ENCODE measurements at places on chromosomes 3 and 15.

- no peak for DNase-seq
These were observed 84.6 kb upstream of the PFN2 start for GRCh38 chr3:150055332-150055731.

DNA sequence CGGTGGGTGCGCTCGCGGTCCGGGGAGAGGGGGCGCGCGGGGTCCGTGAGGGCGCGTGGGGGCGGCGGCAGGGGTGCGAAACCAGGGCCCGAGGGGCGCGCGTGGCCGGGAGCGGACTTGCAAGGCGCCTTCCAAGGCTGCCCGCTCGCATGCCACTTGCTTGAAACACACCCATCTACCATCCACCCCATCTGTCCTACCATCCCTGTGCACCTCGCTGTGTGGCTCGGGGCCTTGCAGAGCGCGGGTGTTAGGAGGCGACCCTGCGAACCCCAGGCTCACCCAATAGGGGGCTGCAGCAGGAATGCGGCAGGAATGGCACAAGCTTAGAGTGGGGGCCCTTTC is 240 bp downstream of the CFAP100 start:
- no peak for DNase-seq

- DNase-seq, result no peak
These were observed 114.5 kb downstream of the HERC1 start for GRCh38 chr15:63719281-63719680.

DNA sequence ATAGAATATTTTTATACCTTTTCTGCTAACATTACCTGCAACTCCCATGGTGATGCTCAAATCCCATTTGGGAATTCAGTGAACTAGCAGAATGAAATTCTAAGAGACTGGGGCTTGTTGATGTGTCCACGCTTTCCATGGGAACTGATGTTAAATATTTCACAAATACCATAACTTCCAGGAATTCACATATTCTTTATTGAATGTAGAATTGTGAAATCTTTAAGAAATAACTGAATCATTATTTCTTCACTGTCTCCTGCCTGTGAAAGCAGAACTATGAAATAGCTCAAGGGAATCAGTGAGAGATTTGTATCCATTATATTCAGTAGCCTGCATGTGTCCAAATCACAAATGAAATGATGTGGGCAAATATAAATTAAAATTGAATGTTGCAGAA is 130.8 kb downstream of the SERPINI1 start:
- DNase-seq, result no peak

DNA sequence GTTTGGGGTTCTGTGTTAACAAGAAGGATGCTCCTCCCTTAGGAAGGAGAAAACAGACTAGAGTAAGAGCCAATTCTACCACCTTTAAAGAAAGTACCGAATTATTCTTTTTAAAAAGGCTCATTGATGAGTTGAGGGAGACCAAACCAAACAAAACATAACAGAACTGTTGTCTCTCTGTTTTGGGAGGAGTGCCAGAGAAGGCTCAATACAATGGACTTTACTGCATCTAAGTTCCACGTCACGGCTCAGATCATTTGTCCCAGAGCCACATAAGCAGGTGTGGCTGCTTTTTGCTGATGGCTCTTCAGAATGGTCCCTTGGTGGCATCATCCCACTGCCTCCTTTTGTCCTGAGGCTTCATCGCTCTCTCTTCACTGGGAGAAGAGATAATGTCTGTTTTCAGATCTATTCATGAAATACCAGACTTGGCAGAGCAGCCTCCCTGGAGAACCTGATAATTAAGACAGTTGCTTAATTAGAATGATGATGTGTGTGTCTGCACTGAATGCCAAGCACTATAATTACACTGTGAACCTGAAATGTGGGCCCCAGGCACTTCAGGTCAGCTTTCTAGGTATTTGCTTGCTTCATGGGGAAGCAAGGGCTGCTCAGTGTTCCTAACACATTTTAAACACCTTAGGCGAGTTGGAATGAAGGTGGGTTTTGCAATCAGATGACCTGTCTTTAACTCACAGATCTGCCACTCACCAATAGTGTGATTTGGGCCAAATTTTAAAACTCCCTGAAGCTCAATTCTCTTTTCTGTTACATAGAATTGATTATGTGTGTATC is 335.2 kb upstream of the MCTP2 start:
- no peak for DNase-seq

GRCh38 chr3:53642211-53642610 is 147.8 kb downstream of the CACNA1D start:
- DNase-seq, result no peak

DNA sequence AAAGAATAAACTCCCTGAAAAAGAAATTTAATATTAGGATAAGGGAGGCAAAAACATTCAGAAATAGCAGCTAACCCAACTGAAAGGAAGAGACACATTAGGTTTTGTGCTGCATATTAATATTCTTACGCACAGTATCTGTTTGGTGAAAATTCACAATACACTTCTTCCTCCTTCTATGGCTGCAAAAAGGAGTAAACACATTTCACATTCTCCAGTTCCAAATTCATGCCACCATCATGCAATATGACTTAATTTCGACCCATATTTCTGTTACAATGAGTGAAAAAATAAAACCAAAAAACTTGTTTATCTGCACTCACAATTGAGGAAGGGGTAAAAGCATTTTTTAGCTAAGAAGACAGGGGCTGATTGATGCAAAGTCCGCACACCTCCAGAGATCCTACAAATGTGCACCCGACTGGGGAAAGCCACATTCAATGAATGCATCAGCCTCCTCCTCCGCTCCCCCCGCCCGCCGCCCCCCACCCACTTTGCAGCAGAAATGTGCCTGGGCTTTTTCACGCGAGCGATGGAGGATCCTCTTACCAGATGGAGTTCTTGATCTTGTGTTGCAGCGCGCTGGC is 1.0 kb downstream of the RFX7 start:
- peak; percentile 45 for DNase-seq

DNA sequence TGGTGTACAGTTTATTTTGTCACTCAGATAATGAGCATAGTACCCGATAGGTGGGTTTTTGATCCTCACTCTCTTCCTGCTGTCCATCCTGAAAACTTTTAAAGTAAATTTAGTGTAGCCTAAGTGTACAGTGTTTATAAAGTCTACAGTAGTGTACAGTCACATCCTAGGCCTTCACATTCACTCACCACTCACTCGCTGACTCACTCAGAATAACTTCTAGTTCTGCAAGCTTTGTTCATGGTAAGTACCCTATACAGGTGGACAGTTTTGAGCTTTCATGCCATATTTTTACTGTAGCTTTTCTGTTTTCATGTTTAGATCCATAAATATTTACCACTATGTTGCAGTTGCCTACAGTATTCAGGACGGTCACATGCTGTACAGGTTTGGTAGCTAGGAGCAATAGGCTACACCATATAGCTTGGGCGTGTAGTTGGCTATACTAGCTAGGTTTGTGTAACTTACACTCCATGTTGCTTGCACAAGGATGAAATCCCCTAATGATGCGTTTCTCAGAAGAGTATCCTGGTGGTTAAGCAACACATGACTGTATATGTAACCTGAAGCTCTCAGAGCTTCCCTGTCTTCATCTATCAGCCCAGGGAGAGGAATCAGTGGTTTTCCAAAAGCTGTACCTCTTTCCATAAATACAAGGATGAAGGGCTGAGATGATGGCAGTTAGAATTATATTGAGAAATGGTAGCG is 87.6 kb upstream of the SLC25A26 start:
- no peak for DNase-seq
